ENCODE measurements at places on chromosomes 2 and 18.

GRCh38 chr2:127479219-127479825 is 47.0 kb downstream of the IWS1 start:
- no peak for DNase-seq

DNA sequence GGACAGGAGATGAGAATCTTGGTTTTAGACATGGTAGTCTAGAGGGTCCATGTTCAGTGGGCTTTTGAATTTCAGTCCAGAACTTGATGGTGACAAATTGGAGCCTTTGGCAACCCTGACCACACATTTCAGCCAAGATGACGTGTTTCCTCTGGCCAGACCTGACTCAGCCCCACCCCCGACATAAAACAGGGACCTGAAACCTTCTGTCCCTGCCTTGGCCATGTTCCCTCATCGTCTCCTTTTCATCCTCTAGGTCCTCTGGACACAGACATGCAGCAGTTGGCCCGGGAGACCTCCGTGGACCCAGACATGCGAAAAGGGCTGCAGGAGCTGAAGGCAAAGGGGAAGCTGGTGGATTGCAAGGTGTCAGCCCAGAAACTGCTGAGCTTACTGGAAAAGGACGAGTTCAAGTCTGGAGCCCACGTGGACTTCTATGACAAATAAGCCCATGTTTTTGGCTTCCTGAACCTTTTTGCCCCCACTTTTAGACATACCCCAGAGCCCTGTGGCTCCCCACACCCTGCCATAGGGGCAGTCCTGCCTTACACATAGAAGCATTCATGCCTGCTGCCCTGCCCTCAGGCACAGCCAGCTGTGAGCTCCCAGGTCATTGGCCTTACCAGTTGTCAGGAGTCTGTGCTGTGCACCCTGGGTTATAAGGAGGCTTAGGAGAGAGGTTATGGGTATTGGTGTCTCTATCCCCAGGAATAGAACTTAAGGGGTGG is 4.0 kb downstream of the SPR start:
- DNase-seq, result no peak

DNA sequence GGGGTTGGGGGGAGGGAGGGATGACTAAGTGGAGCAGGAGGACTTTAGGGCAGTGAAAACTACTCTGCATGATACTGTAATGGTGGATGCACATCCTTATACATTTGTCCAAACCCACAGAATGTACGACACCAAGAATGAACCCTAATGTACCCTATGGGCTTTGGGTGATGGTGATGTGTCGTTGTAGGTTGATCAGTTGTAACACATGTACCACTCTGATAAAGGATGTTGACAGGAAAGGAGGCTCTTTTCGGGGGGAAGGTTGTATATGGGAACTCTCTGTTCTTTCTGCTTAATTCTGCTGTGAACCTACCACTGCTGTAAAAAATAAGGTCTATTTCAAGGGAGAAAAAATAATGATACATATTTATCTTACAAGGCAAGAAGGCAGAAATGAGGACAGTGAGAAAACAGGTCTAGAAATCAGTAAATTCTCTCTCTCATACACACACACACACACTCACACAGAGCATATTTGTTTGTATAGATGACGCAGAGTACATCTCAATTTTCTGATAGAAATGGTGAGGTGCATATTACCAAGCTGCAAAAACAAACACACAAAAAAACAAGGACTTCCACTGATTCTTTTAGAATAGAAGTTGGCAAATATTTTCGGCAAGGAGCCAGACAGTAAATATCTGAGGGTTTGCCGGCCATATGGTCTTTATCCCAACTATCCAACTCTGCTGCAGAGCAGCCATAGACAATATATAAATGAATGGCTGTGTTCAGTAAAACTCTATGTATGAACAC is 20.2 kb downstream of the FAM124B start:
- no peak for DNase-seq

- DNase-seq, result no peak
Observed at GRCh38 chr18:55236150-55236931, 277.1 kb upstream of the CCDC68 start.

DNA sequence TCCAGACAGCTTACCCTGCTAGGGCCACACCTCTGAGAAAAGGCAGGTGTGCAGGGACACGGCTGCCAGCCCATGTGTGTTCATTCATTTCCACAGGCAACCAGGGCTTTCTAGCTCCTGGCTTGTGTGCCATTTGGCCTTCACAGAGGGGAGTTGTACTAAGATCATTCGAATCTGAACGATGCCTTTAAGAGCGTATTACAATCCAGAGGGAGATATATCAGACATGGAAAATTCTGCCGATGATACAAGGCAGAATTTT is 64.2 kb upstream of the OTOF start:
- no peak for DNase-seq

- DNase-seq, result no peak
Observed at GRCh38 chr2:20052229-20052851, 912 bp upstream of the LAPTM4A start.

- peak; percentile 67 for DNase-seq
Observed at GRCh38 chr18:79528846-79529245, 133.1 kb downstream of the NFATC1 start.

- DNase-seq, result no peak
Observed at GRCh38 chr2:66874411-66874810, 439.5 kb downstream of the MEIS1 start.

DNA sequence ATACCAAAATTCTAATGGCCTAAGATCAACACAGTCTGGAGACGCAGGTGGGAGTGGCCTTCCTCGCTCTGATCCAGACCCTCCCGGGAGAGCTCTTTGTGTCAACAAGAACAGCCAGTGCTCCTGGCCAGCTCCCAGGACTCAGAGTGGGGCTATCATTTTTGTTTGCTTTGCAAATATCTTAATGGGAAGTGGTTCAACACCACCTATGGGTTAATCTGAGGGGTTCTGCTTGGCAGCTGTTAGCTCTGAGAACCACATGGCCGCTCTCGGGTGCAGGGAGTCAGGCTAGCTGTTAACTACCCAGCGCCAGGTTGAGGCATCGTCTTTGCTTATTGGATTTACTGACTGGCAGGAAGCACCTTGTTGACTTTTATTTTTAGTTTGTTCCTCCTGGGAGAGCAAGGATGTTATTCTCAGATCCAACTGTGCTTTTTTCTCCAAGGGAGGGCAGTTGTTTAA is 184.8 kb upstream of the SP5 start:
- DNase-seq, result no peak

DNA sequence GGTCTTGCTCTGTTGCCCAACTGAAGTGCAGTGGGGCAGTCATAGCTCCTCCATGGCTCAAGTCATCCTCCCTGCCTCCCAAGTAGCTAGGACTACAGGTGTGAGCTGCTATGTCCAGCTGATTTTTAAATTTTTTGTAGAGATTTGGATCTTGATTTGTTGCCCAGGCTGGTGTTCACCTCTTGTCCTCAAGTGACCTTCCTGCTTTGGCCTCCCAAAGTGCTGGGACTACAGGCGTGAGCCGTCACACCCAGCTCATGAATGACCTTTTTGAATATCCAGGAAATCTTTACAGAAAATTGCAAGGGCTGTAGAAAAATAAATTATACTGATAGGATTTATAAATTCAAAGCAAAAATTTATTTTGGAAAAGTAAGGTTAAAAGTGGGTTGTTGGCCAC is 17.4 kb downstream of the ACTR3 start:
- no peak for DNase-seq

DNA sequence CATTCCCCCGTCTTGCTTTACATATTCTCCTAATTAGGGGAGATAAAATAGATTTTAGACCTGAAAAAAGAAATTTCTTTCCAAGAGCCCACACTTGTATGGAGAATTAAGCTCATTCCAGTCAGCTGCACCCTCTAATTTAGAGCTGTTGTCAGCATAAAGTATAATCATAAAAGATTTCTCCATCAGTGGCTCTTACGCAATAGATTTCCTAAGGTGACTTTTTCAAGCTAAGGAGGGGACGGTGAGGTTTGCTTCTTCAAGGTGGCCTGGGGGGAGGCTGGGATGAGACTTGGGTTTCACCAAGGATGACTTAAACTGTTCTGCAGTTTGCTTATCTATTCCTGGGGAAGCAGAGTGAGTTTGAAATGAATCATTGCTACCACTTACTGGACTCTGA is 426.2 kb downstream of the NBAS start:
- no peak for DNase-seq

- DNase-seq, result no peak
Observed at GRCh38 chr18:37588289-37588688, 22.7 kb upstream of the CELF4 start.

GRCh38 chr2:88248280-88248828 is 78.2 kb downstream of the THNSL2 start:
- DNase-seq, result no peak

- peak; percentile 6 for DNase-seq
Observed at GRCh38 chr2:7672027-7672684, 754.9 kb downstream of the RNF144A start.

- no peak for DNase-seq
Observed at GRCh38 chr2:28809927-28810326, 707 bp upstream of the SPDYA start.

DNA sequence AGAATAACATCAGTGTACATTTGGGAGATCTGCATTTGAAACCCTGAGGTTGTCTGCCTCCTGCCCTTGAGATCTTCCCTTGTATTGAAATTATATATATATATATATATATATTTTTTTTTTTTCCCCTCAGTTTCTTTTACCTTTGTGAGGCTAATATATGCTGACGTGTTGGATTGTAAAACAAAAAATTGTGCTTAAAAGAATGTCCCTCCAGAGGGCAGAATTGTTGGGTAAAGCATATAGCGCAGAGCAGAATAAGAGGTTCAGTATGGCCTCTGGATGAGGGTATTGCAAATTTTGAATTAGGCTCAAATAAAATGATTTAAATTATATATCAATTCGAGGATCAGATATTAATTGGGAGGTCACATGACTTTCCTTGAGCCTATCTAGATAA is 12.4 kb downstream of the NABP1 start:
- DNase-seq, result no peak

GRCh38 chr2:172970660-172971059 is 105.0 kb upstream of the MAP3K20 start:
- DNase-seq, result peak; percentile 4

All from T follicular helper cell (primary cell).